ENCODE measurements at places on chromosomes 13 and 19.

- no peak for DNase-seq
Observed at GRCh38 chr13:29514720-29515310, 80.7 kb downstream of the SLC7A1 start.

GRCh38 chr13:44669534-44669933, 93.4 kb upstream of the TSC22D1 start:
- DNase-seq, result no peak

DNA sequence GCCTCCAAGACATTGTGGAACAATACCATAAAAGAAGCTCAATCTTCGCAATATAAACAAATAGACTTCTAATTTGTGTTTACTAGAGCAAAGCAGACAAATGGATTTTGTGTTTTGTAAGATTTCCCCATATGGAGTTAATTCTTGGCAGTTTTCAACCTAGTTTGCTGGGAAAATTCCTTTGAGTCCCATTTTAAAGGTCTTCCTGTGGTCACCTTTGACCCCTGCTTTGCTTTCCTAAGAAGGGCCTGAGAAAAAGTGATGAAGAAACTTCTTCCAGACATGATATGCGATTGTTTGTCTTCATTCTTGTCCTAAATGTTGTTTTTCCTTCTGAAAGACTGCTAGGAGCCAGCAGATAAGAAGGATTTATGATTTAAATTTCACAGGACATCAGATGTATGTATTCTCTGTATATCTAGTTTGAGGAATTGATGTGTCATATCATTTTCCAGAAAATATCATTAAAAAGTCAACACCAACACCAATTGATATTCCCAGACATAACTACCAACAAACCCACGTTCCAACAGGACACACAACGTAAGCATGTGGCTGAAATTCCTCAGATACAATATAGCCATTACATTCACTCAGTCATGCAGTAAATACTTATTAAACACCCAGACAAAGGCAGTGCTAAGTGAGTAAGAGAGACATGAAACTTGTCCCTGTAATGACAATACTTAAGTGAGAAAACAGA, 276.4 kb downstream of the LHFPL6 start:
- no peak for DNase-seq

DNA sequence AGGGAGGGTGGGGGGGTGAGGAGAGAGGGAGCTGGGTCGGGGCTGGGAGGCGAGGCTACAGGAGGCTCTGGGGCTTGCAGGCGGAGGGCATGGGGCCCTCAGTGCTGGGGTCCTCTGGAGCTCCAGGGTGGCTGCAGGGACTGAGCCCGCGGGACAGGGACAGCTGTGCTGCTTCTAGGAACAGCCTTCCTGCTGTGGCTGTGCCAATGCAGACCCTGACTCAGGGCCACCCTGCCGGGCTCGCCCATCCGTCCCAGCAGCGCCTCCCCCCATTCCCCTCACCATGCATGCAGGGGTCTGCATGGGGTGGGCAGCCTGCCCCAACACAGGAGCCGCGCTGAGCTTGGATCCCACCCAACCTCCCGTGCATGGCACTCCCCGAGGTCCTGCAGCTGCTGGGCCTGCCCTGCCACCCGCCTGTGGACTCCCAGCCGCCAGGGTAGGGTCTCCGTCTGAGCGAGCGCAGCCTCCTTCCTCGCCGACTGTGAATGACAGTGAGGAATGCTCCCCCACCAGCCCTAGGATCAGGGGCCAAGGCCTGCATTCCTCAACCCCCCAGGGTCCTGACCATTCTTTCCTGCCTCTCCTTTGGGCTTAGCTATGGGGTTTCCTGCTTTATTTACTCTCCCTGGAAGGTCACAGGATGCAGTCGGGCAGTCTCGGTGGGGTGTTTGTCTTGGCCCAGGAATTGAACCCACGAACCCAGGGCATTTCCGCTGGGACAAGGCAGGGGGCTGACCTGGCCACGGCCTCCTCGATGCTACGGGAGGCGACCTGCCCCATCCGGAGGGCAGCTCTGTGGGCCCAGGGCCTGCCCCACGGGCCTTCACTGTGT, 23.4 kb downstream of the CEBPG start:
- no peak for DNase-seq

DNA sequence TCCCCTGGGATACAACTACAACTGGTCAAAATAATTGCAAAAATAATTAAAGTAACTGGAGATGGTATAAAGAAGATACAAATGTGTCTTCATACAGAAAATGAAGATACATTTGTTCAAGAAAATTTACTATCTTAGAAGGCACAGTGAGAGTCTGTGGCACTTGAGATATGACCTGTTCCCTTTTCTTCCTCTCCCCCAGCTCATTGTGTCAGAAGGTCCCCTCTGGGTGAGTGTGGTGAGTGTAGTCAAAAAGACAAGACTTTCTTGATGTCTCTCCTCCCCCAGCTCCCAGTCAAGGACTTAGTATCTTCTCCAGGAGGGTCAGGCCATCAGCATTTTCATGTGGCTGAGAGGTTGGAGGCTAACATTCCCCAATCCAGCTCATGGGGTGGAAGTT, 51.7 kb downstream of the EDNRB start:
- no peak for DNase-seq

DNA sequence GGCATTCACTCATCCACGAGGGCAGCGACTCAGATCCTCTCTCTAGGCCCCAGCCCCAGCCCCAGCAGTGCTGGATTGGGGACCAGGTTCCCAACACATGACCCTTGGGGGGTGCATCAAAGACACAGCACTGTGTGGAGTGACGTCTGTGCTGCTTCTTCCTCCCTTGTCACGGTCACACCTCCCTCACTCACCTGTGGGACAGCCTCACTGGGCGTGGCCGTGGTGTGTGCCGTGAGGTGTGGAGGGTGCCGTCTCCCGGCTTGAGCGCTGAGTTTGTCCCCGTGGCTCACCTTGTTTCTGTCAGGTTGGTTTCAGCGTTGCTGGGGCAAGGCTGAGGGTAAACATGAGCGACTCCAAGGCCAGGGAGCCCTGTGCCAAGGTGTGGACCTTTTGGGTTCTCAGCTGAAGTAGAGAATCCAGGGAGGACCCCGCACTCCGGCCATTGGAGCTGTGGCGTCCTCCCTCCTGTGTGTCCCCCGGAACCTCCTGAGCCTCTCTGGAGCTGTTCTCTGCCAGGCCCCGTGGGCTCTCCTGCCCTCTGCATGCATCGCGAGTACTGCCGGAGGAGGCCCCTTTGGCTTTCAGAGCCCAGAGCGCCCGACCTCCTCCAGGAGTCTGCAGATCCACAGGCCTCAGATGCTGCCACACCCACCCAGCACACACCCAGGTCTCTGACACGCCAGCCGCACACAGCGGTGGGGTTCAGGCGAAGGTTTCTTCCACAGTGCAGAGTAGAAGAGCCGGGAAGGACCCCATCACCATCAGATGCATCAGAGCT, 33.6 kb downstream of the CSNK1G2 start:
- no peak for DNase-seq

- DNase-seq, result no peak
Observed at GRCh38 chr19:47719047-47719859, 6.0 kb downstream of the EHD2 start.

GRCh38 chr13:101520672-101521071, 68.2 kb downstream of the ITGBL1 start:
- peak; percentile 3 for DNase-seq

- no peak for DNase-seq
Observed at GRCh38 chr13:94920578-94920977, 208.2 kb upstream of the SOX21 start.

DNA sequence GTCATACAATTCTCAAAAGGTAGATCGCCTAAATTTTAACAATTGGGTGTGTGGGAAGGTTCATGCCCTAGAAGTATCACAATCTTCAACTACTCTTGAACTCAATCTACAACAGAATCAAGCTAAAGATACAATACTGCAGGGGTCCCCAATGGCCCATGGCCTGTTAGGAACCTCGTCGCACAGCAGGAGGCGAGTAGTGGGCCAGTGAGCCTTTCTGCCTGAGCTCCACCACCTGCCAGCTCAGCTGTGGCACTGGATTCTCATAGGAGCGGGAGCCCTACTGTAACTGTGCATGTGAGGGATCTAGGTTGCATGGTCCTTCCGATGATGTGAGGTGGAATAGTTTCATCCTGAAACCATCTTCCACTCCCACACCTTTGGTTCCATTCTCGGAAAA, 230.6 kb downstream of the KLF12 start:
- no peak for DNase-seq

GRCh38 chr19:17576758-17577456, 21.5 kb downstream of the COLGALT1 start:
- DNase-seq, result no peak

DNA sequence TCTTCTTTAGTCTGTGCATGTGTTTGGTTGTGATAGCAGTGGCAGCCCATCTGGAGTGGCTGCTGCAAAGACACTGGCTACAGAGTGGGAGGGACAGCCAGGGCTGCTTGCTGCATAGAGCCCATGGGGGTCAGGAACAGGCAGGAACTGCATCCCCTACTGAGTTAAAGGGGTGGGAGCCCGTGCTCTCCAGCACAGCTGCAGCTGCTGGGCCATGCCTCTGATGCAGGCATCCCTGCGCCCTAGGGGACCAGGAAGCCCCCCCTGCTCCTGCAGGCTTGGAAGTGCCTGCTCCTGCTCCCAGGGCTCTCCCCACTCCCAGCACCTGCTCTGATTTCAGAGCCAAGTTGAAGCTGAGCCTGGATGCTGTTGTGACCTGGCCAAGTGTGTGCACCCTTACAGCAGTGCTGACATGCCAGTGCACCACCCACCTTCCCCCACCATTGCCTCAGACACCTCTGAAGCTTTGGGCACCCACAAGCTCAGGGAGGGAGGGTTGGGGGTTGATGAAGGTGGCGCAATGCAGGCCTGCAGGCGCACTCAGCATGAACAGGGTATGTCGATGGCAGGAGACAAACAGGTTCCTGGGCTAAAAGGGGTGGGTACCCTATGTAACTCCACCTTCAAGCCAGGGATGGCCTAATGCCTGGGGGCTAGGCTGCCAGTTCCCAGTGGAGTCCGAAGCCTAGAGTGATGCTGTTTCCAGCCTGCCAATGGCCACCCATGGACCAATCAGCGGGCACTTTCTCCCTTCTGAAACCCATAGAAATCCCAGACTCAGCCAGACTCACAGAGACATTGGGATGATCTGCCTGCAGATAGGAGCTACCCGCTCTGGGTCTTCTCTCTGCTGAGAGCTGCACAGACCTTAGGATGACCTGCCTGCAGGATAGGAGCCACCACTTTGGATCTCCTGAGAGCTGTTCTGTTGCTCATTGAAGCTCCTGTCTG, 919.9 kb upstream of the MIR17HG start:
- no peak for DNase-seq

GRCh38 chr13:77114271-77114670, 87.3 kb upstream of the FBXL3 start:
- no peak for DNase-seq

- no peak for DNase-seq
Observed at GRCh38 chr19:11596156-11596555, 1.1 kb upstream of the ZNF627 start.

- DNase-seq, result no peak
Observed at GRCh38 chr19:5953030-5953589, 24.8 kb downstream of the RANBP3 start.

DNA sequence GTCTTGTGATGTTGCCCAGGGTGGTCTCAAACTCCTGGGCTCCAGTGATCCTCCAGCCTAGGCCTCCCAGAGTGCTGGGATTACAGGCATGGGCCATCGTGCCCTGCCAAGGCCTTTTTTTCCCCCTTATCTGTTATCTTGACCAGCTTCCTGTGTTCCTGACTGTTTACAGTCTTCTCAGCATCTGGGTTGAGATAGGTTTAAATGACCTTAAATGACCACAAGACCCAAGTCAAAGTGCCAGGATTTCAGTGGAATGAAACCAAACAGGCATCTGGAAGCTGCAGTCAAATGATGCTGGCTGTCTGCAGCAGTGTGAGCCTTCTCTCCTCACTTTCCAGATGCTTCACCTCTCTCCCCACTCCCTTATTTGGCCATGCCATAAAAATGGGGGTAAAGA, 114.2 kb upstream of the CLDN10 start:
- no peak for DNase-seq

DNA sequence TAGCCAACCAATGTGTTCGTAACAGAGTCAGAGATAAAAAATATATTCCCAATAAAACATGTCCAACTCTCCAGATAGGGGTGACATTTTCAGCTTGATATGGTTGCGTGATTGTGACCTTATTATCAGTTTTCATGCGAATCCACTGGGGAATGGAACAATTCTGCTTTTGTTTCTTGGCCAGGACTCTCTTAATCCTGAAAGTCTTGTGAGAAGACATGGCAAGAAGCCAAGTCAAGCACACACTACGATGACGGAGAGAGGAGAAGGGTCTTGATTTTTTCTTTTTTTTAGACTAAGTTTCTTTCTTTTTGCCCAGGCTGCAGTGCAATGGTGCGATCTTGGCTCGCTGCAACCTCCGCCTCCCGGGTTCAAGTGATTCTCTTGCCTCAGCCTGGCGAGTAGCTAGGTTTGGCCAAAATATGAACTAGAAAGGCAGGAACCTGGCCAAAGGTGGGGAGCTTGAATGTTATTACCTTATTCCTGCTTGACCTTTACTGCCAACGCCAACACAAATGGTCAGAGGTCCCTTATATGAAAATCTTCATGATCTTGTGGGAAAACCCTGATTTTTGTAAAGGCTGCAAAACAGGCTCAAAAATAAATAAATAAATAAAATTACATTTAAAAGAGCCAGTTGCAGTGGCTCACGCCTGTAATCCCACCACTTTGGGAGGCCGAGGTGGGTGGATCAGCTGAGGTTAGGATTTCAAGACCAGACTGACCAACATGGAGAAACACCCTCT, 14.5 kb downstream of the ZNF816 start:
- DNase-seq, result no peak

DNA sequence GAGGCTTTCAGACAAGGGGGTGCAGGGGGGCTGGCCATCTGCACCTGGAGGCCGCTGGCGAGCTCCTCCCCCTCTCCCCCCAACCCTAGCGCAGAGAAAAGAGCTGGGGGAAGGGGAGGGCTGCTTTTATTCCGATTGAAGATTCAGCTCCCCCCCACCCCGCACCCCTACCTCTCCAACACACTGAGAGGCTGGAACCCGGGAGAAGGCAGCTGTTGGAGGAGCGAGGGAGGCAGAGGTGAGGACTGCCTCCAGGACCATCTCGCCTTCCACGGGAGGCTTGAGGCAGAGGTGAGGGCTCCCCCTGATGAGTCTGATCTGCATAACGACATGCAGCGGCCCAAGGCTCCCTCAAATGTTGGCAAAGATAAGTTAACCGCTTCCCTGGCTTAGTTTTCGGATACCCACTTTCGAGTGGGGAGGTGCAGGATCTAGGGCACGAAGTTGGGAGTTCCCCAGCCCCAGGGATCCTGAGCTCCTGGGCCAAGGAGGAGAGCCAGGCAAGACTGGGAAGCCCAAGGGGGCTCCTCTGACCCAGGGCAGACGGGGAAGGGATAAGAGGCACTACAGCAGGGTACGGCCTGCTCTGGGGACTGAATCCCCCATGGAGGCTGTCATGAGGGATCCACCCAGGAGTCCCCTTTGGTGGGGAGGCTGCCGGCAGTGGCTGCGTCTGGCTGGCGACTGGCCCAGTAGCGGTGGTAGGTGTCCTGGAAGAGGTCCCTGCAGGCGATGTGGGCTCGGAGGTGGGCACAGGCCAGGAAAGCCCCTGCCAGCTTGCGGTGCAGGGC, 1.2 kb upstream of the NUMBL start:
- no peak for DNase-seq

GRCh38 chr13:114106526-114106925, 25.9 kb downstream of the RASA3 start:
- DNase-seq, result no peak
